AG04450 (cell line): ENCODE measurements at places on chromosomes 6 and 20. TPM values are rescaled to one million over a fixed set of nuclear protein-coding genes. Genes with fewer than 3 reads are reported as not detected.

GRCh38 chr20:44006578-44006977 lies 91.9 kb downstream of the TOX2 start:
- DNase-seq: no peak

GRCh38 chr6:119479860-119480655 lies 130.5 kb upstream of the MAN1A1 start:
- DNase-seq: no peak

PRSS35 gene
- polyA plus RNA-seq: 5.6 and 7.3 TPM in 2 replicates

DNA sequence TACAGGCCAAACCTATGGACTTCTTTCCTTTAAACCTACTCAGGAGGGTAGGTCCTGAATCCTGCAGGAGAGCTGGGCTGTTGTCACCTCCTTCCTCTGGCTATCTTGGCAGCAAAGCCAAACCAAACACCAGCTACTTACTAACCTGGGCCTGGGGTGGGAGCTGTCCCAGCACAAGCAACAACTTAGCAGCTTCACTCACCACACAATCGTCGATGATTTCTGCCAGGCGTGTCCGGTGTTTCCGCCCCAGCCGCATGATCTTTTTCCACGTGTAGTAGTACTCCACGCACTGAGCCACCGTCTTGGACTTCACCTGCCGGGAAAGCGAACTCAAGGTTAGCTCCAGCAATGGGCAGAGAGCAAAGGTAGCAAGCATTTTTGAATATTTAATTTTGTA lies 25.4 kb upstream of the MRPS10 start:
- no peak for DNase-seq

LAMA2 gene
- 33.0 TPM in 2 replicates for polyA plus RNA-seq

GRCh38 chr6:84082689-84083265 lies 49.2 kb downstream of the MRAP2 start:
- no peak for DNase-seq

DNA sequence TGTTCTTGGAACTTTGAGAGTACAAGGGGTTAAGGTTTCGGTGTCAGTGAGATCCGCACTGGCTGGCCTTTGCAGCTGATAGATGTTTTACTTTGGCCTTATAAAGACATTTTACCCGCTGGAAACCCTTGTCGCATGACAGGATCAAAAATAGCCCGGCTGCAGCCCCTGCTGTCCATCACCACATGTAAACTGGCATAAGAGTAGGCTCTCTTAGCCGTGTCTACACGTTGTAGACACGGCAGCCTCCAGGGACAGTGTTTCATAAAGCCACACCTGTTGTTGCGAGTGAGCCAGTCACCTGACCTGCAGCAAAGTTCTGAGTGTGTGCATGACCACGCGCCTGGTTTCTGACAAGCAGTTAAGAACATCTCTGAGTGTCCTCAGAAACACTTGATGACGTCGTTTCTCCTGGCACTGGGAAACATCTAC lies 8.5 kb downstream of the RBM24 start:
- DNase-seq: no peak

- DNase-seq: no peak
Measured at GRCh38 chr6:167550941-167551627, 226.2 kb downstream of the TTLL2 start.

IGF2R gene
- 40.9 and 59.4 TPM in 2 replicates for polyA plus RNA-seq

GRCh38 chr20:23140991-23141390 lies 54.9 kb upstream of the CD93 start:
- no peak for DNase-seq
